ENCODE measurements at places on chromosomes 3 and 15.

DNA sequence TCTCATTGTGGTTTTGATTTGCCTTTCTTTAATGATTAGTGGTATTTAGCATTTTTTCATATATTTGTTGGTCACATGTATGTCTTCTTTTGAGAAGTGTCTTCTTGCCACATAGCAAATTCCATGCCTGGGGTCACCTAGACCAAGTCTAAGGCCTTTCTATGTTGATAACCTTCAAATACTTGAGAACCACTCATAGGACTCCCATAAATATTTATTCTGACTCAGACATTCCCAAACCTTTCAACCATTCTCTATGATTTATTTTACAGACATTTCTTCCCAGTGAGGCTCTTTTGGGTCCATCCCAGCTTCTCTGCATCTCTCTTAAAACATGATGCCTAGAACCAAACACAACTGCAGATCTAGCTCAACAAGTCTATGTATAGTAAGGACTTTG is 69.2 kb downstream of the ATP8B4 start:
- no peak for DNase-seq

DNA sequence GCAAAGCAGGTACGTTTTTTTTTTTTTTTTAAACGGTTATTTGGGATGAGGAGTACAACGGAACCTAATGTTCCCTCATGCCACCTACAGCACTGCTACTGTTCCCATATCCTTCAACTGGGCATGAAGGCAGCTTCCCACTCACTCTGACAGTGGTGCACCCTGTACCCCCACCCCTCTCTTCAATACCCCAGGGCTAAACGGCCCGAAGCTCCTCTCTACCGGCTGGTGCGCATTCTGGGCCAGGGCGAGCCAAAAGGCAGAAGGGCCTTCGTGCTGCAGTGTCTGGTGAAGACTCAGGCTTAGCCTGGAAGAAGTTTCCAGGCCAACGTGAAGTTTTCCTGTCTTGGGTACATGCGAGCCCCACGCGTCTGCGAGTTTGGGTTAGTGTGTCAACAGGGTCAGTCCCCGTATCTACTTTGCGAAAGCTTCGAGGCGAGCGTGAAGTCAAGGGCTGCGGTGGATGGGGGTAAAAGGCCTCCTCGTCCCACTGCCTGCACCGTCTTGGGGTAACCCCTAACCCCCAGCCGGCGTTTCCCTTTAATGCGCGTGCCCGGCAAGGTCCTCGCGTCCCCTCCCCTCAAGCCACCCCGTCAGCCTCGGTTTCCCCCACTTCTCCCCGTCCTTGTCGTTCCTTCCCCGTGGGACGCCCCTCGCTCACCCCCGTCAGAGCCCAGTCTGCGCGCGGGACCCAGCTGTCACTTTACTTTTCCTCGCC is 765 bp upstream of the UBE2E2 start:
- DNase-seq: no peak

DNA sequence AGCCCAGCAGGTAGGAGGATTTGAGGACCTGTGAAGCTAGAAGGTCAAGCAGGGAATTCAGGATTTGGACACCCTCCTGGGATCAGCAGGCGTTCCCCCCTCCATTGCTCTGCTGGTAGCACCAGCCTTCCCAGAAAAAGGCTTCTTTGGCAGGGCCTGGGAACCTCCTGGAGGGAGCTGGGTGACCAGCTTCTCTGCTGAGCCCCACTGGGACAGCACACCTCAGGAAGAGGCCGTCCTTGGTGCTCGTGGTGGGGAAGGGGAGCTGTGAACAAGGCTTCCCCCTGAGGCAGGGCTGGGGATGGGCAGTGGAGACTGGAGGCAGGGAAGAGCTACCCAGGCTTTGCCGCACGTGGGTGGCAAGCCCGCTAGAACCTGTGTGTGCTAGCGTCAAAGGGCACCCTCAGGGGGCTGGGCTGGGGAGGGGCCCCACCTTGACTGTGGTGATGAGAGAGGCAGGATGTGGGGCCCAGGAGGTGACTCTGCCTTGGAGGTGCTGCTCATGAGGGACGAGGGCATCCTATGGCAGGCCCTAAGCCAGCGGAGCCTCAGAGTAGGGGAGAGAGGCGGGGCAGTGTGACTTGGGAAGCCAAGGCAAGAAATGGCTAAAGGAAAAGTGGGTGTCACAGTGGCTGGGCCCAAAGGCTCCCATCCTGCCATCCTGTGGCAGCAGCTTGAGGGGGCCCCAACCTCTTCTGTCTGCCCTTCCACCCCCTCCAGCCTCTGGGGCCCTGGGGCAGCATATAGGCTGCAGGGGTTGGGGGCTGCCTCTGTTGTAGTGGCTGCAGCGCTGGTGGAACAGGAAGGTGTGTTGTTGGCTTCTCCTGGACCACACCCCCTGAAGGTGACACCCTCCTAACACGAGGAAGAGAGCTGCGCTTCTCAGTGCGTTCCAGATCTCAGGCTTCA is 20.7 kb downstream of the KLF13 start:
- no peak for DNase-seq

DNA sequence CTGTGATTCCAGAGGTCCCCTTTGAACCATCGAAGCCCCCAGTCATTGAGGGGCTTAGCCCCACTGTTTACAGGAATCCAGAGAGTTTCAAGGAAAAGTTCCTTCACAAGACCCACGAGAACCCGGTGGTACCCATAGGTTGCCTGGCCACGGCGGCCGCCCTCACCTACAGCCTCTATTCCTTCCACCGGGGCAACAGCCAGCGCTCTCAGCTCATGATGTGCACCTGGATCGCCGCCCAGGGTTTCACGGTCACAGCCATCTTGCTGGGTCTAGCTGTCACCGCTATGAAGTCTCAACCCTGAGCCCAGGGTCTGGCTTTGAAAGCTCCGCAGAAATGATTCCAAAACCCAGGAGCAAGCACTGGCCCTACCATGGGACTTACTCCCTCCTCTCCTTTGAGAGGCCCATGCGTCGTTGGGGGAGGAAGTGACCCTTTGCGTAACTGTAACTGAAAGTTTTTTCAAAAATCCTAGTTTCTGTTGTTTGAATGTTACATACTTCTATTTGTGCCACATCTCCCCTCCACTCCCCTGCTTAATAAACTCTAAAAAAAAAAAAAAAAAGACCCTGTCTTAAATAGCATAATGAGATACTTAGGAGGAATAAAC is 85.1 kb upstream of the CSPG5 start:
- DNase-seq: no peak

DNA sequence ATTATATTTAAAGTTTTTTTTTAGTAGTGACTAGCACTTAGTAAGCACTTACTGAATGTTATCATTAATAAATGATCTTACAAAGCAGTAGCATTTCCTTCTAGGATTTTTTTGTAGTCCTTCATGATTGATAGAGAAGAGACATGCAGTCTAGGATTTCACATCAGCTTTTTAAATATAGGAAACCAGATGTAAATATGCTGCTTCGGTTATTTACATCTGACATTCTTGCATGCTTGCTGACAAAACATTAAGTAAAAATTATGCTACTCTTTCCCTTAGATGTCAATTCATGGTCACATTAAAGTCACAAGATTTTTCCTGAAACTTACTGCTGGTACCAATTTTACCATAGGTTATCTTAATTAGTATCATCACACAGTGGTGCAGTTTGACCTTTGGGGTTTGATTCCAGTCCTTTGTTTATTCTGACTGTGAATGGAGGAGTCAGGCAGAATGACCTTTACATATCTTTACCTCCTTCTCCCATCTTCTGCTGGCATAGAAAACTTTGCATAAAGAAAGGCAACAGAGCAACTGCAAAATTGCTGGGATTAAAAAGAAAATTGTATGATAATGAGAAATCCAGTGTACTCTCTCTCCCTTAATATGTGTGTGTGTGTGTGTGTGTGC is 286.5 kb downstream of the LPP start:
- no peak for DNase-seq

GRCh38 chr3:133089906-133090485 is 51.8 kb downstream of the TMEM108 start:
- DNase-seq: no peak

- no peak for DNase-seq
Observed at GRCh38 chr3:179608931-179609720, 4.5 kb downstream of the NDUFB5 start.
